ENCODE measurements at places on chromosomes 7 and 10.

GRCh38 chr10:85901599-85901998, 465.0 kb downstream of the GRID1 start:
- H3K4me1 ChIP-seq, result no peaks in the 10 kb centered on the region
- no peak overlapping the region for H3K4me3 ChIP-seq
- peaks cover 2% of the 10 kb centered on the region for H3K27me3 ChIP-seq

- no peak overlapping the region for H3K4me3 ChIP-seq
- no peak for DNase-seq
- H3K4me1 ChIP-seq, result no peaks in the 10 kb centered on the region
- H3K36me3 ChIP-seq, result no peaks in the 10 kb centered on the region
Measured at GRCh38 chr7:125316466-125316865, 386.8 kb upstream of the POT1 start.

DNA sequence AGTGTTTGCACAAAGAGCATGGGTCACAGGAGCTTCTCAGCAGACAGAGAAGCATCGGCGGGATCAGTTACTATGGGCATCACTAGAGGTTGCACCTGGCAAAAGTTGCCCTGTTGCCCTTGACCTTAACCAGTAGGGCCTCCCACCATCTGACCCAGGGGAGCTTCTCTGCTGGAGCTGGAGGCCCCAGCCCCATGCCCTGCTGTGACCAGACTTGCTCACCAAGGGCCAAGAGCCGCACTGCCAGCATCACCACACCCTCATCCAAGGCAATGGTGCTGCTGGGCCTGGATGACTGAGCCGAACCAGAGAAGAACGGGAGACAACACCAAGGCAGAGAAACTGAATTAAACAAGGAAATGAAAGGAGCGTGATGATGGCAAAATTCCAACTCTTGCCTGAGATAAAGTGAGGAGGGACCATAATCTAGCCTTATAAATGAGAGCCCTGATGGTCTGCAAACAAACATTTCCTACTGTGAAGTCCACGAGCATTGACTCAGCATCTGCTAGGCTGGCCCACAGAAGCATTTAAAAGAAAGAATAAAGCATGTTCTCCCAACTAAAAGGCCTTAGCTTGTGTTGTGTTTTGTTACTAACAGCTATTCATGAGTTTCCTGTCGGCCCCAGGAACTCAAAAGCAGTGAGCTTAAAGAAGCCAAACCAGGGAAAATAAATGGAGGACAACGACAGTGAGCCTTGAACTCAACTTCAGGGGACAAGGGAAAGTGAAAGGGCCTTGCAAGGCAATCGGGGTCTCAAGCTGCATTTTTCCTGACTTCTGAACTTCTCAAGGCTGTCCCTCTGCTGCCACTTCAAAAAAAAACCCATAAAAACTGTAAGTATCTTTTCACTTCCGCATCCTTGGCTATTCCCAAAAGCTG, 60.4 kb downstream of the AFAP1L2 start:
- peaks cover 2% of the 10 kb centered on the region for H3K27me3 ChIP-seq
- no peak overlapping the region for H3K27ac ChIP-seq
- no peak for DNase-seq

DNA sequence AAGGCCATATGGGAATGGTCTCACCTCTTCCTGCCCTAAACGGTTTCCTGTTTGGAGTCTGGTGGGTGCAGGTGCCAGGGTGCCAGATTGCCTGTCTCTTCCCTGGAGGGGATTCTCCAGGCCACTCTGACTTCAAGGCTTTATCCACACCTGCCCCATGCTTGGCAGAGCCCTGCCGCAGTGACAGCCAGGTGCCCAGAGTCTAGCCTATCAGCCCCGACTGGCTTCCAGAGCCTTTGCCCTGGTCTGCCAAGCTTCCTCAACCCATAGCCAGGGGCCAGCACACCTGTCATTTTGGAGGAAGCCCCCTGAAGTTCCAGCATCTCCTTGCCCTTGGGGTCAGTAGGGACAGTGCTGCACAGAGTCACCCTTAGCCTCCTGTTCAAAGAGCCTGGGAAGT, 21.6 kb downstream of the TBATA start:
- H3K4me3 ChIP-seq, result no peak overlapping the region
- no peaks in the 10 kb centered on the region for H3K36me3 ChIP-seq
- H3K27me3 ChIP-seq, result peaks cover 8% of the 10 kb centered on the region
- peaks cover 8% of the 10 kb centered on the region for H3K4me1 ChIP-seq
- no peak overlapping the region for H3K27ac ChIP-seq
- DNase-seq, result no peak

GRCh38 chr10:6600224-6600987, 20.3 kb upstream of the PRKCQ start:
- peaks cover 42% of the 10 kb centered on the region for H3K27me3 ChIP-seq
- no peak for DNase-seq
- H3K4me3 ChIP-seq, result no peak overlapping the region
- no peaks in the 10 kb centered on the region for H3K36me3 ChIP-seq

Measured in type B pancreatic cell (in vitro differentiated cells).